ENCODE measurements at places on chromosomes 7 and 10.

- DNase-seq: no peak
These were observed 26.1 kb downstream of the LRRC4 start for GRCh38 chr7:128005117-128005516.

DNA sequence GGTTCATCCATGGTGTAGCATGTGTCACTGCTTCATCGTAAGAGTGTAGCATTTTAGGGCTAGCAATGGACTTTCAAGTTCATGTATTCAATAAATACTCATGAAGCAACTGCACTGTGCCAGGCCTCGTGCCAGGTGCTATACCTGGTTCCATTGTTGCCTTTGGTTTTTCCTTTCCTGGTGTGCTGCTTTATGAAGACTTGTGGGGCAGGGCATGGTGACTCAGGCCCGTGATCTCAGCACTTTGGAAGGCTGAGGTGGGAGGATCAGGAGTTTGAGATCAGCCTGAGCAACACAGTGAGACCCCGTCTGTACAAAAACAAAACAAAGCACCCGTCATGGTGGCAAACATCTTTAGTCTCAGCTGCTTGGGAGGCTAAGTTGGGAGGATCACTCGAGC lies 2.2 kb upstream of the CPA4 start:
- no peak for DNase-seq

GRCh38 chr10:100510533-100511308 lies 8.9 kb downstream of the SEC31B start:
- DNase-seq: no peak

DNA sequence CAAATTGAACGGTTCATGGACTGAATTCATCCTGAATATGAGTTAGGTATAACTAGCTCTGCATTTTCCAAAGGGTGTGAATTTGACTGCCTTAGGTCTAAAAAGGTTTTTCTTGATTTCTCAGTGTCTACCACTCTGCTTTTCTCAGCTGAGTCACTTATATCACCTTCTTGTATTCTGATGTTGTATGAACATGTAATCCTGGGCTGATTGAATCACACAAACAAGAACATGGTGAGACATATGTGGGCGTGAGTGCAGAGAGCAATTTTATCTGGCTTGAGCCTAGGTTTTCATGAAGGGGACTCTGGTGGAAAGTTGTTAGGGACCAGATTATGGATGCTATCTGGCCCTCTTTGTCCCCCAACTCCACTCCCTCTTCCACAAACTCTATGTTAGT lies 239.8 kb downstream of the SUGCT start:
- no peak for DNase-seq

- DNase-seq: no peak
These were observed 60.5 kb downstream of the SORBS1 start for GRCh38 chr10:95500649-95501048.

GRCh38 chr10:7846591-7846990 lies 28.3 kb downstream of the TAF3 start:
- DNase-seq: no peak

DNA sequence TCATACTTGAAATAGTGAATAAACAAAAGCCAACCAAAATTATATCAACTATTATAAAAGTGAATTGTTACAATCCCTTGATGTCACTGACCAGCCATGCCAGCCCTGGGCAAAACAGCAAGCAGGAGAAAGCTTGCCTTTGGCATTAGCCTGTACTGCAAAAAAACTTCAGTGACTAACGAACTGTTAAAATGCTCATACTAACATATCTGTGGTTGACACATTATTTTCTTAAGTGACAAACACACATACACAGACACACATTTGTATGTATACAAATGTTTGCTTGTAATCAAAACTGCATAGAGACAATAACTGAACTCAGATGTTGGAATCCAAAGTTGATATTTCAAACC lies 29.5 kb downstream of the CHCHD3 start:
- DNase-seq: no peak

- no peak for DNase-seq
These were observed 111.8 kb upstream of the FOXP2 start for GRCh38 chr7:114302858-114303257.

DNA sequence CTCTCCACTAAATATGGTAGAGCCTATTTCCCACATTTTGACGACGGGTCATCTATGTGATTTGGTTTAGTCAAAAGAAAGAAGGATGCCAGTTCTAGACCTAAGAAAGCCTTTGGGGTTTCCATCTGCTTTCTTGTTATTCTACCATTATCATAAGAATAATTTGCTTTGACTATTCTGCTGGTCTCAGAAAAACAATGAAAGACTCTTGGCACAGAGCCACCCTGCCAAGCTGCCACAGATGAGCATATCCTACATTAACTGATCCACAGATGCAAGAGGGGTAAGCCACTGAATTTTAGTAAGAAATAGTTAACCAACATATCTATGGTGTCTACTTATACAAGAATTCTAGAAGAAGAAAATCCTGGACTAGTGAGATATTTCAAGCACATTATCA lies 158.6 kb upstream of the MAGI2 start:
- DNase-seq: no peak

GRCh38 chr7:23213755-23214154 lies 31.9 kb downstream of the NUP42 start:
- no peak for DNase-seq

- DNase-seq: no peak
These were observed 3.0 kb upstream of the PON1 start for GRCh38 chr7:95327356-95327755.

DNA sequence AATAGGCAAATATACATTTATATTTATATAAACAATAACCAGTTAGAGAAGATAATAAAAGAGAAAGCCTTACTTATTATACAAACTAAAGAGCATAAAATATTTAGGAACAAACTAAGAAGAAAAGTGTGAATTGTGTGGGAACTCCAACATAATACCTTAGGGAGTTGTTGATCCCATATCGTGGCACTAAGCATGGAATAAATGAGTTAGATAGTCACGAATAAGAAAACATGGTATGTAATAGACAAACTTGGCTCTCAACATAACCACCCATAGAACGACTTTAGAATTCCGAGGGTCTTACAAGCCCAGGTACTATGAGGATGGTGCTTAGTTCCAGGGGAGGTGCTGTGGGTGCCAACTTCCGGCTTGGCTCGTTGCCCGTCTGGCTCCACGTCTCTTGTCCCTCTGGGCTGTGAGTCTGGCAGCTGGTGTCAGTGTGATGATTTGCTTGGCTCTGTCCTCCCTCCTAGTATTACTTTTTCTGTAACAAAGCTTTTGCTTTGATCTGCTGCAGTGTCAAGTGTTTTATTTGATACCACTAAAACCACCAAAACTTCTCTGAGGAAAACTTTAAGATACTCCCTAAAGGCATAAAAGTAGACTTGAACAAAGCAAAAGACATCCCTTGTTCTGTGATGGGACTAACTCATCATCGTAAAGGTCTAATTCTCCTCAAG lies 9.5 kb upstream of the RBM20 start:
- DNase-seq: no peak

DNA sequence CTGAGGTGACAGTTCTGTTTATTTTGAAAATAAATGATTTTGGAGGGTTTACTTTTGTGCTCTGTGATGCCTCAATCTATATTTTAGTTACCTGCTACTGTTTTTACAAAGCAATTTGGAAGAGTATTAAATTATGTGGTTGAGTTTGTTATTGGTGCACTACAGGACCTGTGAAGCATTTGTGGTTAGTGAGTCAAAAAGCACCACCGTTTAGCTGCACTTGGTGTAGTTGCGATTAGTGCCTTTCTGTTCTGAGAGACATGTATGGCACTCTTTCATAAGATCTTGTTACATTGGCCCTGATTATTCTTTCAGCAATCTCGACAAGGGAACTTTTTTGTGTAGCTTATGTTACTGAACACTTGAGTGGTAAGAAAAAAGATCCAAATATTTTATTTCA lies 132.2 kb downstream of the BBS9 start:
- DNase-seq: no peak

DNA sequence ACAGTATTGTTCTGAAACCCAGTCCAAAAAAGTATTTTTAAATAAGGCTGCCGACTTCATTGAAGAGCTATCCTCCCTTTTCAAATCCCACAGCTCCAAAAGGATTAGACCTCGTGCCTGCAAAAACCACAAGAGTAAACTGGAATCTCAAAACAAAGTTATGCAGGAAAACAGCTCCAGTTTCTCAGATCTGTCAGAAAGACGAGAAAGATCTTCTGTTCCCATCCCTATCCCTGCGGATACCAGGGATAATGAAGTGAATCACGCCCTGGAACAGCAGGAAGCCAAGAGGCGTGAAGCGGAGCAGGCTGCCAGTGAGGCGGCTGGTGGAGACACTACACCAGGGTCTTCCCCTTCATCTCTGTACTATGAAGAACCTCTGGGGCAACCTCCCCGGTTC lies 12.6 kb downstream of the MYPN start:
- no peak for DNase-seq

GRCh38 chr10:75187961-75188426 lies 22.6 kb upstream of the VDAC2 start:
- DNase-seq: peak; percentile 34

- no peak for DNase-seq
These were observed 448 bp upstream of the GOLGA7B start for GRCh38 chr10:97849103-97849686.

DNA sequence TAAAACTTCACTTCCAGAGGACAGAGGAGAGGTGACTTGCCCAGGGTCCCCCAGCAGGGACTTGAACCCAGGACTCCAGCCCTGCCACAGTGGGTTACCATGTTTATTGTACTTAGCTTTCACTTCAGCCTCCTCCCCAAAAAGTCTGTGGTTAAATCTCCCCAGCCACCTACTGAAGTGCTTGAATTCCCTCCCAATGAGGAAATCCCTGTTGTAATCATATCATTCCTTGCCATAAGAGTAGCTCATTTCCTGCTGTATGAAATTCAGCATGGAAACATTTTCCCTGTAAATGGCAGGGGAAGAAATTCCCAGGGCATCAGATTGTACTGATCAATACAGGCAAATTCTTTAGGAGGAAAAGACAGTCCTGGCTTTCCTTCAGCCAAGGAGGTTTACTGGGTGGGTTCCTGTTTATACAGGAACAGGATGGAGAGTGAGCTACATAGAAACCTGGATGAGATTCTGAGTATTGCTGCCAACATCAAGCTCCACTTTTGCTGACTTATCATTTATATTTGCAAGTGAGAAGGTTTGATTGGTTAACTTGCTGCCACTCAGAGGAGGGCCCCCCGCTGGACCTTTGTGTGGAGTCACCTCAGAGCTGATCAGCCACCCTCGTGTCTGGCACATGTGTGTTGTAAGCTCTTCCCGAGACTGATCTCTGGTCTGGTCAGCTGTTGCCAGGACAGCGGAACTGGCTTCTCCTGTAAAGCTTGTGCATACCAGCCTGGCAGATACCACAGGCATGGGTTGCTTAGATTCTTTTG lies 16.4 kb upstream of the PDZD8 start:
- no peak for DNase-seq

- peak; percentile 67 for DNase-seq
These were observed 295.5 kb downstream of the AHR start for GRCh38 chr7:17593819-17594419.

- no peak for DNase-seq
These were observed 31.3 kb downstream of the GNAT3 start for GRCh38 chr7:80480566-80480965.

GRCh38 chr10:15661574-15661973 lies 58.1 kb downstream of the ITGA8 start:
- DNase-seq: peak; percentile 16

- no peak for DNase-seq
These were observed 3.8 kb downstream of the FAM107B start for GRCh38 chr10:14770927-14771326.

DNA sequence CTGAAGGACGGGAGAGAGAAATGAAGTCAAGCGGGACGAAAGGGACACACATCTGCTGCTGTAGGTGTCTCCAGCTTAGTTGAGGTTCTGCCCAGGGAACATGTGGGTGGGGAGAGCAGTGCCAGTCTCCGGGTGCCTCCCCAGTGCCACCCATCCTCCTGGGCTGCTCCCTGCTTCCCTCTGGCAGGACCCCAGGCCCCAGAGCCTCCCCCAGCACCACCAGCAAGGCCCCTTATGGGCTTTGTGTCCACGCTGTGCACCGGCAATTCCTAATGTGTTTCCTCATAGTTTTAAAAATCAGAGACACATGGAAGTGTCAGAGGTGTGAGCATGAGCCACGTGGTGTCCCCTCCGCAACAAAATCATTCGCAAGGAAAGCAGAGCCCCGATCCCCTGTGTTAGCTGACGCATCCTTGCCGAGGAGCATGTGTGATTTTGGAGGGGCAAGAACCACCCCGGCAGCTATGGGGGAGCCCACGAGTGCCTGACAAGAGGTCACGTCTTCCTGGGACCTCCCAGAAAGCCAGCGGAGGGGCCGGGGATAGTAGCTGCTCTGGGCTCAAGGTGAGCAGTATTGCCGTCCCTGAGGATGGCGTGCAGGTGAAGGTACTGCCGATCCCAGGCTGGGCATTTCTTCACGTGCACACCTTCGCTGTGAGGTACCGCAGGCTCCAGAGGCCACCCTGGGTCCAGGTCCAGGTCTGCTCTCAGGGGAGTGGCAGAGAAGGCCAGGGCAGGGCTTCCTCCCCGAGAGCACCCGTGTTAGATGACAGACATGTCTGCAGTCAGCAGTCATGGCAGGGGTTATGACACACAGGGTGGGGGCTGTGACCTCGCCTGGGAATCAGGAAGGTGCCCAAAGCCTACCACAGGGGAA lies 448.2 kb upstream of the FOXK1 start:
- no peak for DNase-seq
